Activated naive CD4-positive, alpha-beta T cell treated with Interleukin-2 at 50 U/mL for 16 hours (primary cell): ENCODE measurements at places on chromosomes 4 and X.

- no peak for DNase-seq
Observed at GRCh38 chr4:167428156-167428555, 193.9 kb upstream of the SPOCK3 start.

DNA sequence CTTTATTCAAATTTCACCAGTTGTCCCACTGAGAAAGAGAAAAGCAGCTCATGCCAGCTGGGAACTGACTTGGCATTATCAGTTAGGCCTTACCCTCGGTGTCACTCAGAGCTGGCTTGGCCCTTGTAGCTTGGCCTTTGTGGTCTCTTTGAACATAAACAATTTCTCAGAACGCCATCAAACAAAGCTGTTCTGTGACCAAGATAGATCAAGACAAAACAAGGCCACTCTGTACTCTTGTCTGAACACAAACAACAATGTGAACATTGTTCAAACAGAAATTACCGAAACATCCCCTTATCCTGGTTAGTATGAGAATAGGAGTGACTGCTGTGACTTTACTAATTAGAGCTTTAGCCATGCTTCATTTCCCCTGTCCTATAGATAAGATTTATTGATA, 57.2 kb downstream of the DIPK2B start:
- DNase-seq = no peak

GRCh38 chrX:7689791-7690412, 153.1 kb upstream of the VCX start:
- no peak for DNase-seq

DNA sequence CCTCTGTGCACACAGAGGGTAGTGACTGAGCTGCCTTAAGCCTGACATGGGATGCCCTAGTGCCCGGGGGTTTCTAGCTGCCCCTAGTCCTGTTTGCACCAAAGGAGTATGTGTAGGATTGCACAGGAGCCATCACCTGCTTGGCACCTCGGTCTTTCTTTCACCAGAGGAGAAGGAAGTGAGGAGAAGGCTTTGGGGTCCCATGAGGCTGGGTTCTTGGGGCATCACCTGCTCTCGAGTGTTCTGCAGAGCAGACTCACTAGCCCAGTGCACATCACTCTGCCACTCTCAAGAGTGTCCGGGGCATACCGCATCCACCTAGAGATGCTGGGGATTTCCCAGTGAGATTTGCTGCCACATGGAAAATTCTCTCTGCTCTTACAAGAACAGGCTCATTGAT, 40.5 kb upstream of the GPR78 start:
- DNase-seq = peak; percentile 19

GRCh38 chr4:8403173-8403753, 37.3 kb downstream of the ACOX3 start:
- DNase-seq = peak; percentile 57

- DNase-seq = no peak
Observed at GRCh38 chrX:24260842-24261550, 52.9 kb downstream of the SUPT20HL2 start.

DNA sequence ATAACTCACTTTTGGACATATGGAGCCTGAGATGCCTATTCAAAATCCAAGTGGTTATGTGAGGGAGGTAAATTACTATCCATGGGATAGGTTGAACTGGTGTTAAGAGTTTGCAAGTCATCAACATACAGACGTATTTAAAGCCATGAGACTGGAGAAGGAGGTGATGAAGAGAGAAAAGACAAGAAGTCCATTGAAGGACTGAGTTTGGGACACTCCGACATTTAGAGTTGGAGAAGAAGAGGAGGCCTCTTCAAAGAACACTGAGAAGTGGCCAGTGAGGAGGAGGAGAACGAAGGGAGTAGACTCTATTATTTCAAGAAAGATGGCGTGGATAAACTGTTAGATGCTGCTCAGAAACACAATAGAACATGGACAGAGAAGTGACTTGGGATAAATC, at the start of gene CNGA2:
Gene CNGA2, plus strand, starts transcription at position 301 of the 400 bp plus-strand sequence. CDS start 3,738 bp downstream, outside the sequence.
- DNase-seq = no peak

DNA sequence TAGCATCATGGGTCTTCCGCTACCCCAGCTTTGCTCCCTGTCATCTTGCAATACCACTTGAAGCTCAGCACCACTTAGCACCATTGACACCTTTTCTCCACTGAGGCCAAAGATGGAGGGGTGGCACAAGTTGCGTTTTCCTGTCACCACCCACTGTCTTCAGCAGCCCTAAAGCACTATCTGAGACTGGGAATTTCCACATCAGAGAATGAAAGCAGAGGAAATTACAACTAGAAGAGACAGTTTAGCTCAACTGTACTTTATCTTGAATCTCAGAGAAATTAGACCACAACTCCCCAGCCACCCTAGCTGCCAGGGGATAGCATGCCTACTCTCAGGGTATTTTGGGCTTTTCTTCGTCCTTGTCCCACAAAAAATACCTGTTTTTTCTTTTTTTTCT, 111.0 kb downstream of the DDIT4L start:
- no peak for DNase-seq

DNA sequence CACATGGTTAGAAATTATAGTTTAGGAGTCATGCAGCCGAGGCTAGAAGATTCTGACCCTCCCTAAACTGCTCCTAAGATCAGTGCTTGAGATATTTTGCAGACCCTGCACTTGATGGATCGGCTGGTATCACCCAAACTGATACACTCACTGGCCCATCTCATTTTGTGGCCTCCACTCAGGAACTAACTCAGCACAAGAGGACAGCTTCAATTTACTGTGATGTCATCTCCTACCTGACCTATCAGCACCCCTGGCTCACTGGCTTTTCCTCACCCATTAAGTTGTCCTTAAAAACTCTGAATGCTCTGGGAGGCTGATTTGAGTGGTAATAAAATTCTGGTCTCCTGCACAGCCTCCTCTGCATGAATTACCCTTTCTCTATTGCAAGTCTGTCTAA, 450.9 kb downstream of the PCDH10 start:
- no peak for DNase-seq

DNA sequence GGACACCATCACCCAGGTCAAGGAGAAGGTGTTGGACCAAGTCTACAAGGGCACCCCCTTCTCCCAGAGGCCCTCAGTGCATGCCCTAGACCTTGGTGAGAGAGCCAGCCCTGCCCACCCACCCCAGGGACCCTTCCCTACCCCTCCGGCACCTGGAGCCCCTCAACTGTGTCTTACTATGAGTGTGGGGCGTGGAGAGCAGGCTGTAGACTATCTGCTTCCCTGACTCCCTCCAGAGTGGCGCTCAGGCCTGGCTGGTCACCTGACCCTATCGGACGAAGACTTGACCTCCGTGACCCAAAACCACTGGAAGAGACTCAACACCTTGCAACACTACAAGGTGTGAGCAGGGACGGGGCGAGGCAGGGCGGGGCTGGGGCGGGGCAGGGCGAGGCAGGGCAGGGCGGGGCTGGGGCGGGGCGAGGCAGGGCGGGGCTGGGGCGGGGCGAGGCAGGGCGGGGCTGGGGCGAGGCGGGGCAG, 4.7 kb upstream of the SRPK3 start:
- DNase-seq = no peak

- no peak for DNase-seq
Observed at GRCh38 chrX:133369065-133369464, 46.2 kb downstream of the GPC4 start.

DNA sequence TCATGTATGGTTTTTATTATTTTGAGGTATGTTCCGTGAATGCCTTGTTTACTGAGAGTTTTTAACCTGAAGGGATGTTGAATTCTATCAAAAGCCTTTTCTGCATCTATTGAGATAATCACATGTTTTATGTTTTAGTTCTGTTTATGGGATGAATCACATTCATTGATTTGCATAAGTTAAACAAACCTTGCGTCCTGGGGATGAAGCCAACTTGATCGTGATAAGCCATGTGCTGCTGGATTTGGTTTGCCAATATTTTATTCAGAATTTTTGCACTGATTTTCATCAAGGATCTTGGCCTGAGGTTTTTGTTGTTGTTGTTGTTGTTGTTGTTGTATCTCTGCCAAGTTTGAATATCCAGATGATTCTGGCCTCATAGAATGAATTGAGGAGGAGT, 43.8 kb downstream of the CDX4 start:
- DNase-seq = no peak

- no peak for DNase-seq
Observed at GRCh38 chr4:86587381-86588140, 6.6 kb upstream of the PTPN13 start.

DNA sequence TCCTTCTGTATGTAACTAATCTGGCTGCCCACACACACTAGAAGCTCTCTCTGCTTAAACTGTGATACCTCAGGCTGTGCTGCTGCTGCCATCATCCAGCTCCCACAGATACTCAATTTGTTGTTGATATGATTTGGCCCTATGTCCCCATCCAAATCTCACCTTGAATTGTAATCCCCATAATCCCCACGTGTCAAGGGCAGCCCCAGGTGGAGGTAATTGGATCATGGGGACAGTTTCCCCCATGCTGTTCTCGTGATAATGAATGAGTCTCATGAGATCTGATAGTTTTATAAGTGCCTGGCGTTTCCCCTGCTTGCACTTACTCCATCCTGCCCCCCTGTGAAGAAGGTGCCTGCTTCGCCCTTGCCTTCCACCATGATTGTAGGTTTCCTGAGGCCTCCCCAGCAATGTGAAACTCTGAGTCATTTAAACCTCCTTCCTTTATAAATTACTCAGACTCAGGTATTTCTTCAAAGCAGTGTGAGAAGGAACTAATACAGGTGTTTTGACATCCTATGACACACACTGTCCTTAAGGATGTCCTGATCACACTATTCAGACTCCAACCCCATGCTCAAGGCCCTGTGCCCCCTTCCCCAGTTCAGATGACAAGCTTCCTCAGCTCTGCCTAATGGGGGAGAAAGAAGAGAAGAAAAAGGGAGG, 2.9 kb upstream of the ATOH1 start:
- DNase-seq = no peak

- no peak for DNase-seq
Observed at GRCh38 chr4:74047152-74047551, 8.7 kb upstream of the CXCL3 start.

DNA sequence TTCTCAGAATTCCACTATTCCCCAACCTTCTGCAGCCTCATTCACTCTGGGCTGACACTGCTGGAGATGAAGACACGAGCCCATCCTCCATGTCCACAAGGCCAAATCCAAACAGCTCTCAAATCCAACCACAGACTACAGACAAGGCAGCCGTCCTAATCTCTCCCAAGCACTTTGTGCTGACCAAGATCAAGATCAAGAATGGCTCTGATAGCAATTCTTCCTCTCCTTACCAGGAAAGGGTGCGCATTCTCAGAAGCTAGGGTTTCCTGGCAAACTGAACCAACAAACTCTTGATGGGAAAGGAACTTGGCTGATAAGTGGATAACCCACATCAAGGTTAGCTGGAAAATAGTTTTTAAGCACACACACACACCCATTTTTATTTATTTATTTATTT, 26.5 kb downstream of the RELL1 start:
- DNase-seq = no peak
